ENCODE measurements at places on chromosomes 5 and 9.

- DNase-seq = peak; percentile 40
Observed at GRCh38 chr5:75510836-75511434, 494 bp downstream of the CERT1 start.

- DNase-seq = no peak
Observed at GRCh38 chr9:4538107-4538506, 47.8 kb downstream of the SLC1A1 start.

DNA sequence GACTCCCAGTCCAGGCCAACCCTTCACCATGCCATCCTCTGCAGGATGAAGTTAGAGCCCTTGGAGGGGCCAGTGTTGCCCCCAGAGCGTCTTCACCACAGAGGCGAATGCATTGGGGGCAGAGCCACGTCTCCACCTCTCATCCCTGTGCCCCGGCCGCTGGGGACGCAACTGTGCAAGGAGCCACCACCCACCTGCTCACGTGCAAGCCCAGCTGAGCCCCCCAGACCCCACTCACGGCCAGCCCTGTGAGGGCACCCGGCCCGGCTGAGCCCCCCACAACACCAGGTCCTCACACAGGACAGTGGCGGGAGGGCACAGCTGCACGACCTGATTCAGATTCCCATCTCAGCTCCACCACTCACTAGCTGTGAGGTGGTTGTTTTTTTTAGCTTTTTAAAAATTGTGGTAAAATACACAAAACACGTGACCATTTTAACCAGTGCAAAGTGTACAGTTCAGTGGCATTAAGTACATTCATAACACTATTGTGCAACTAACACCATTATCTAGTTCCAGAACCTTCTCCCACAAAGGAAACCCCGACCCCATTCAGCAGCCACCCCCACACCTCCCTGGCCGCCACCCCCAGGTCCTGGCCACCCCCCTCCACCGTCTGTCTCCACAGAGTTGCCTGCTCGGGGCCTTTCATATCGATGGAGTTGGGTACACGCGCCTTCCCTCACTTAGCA, 33.5 kb upstream of the UBAC1 start:
- DNase-seq = peak; percentile 18

DNA sequence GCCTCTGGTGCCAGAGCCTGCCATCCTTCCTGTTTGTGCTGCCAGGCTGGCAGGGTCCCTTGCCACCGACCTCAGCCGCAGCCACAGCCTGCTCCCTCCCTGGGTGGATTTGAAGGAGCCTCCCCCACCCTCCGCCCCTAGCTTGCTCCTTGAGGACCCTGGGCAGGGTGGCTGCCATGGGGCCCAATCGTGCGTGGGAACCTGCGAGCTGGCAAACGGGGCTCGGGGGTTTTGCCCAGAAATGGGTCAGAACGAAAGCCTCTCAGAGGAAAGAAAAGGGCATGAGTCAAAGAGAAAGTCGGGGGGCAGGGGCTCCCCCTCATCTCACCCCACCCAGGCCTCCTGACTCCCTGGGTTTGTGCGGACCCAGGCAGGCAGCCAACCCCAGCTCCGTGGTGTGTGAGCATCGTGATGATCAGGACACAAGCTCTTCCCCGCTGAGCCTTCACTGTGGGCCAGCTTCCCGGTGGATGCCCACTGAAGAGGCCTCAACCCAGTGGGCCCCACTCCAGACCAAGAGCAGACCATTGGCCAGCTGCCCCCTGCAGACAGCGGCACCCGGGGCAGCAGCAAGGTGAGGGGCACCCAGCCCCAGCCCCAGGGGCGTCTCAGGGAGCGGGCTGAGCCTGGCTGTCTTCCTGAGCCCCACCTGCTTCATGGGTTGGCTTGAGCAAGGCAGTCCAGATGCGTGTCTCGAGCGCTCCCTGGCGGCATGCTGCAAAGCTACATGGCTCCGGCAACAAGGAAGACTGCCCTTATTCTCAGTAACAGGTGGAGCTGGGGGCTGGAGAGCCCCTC, 3.0 kb upstream of the FUT7 start:
- DNase-seq = peak; percentile 83

DNA sequence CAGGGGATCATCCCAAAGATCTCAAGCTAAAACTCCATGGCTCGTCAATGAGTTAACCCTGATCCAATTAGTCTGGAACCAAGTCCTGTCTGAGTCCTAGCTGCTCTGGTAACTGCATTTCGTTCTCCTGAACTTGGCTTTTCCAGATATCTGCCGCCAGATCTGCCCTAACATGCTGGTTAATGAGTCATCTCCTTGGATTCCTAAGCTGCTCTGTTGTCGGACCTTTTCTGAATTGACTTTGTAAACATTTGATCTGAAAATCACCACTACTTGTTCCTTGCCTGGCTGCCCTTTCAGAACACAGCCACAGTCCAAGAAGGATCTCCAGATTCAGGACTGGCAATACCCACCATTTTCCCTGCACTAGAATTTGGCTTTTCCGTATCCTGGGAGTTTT, 473.0 kb downstream of the ZSWIM6 start:
- DNase-seq = no peak

- no peak for DNase-seq
Observed at GRCh38 chr9:125992557-125992956, 245.4 kb downstream of the PBX3 start.

GRCh38 chr9:105117234-105117633, 127.2 kb upstream of the SLC44A1 start:
- DNase-seq = no peak

- DNase-seq = no peak
Observed at GRCh38 chr5:72510610-72511181, 3.5 kb upstream of the ZNF366 start.

DNA sequence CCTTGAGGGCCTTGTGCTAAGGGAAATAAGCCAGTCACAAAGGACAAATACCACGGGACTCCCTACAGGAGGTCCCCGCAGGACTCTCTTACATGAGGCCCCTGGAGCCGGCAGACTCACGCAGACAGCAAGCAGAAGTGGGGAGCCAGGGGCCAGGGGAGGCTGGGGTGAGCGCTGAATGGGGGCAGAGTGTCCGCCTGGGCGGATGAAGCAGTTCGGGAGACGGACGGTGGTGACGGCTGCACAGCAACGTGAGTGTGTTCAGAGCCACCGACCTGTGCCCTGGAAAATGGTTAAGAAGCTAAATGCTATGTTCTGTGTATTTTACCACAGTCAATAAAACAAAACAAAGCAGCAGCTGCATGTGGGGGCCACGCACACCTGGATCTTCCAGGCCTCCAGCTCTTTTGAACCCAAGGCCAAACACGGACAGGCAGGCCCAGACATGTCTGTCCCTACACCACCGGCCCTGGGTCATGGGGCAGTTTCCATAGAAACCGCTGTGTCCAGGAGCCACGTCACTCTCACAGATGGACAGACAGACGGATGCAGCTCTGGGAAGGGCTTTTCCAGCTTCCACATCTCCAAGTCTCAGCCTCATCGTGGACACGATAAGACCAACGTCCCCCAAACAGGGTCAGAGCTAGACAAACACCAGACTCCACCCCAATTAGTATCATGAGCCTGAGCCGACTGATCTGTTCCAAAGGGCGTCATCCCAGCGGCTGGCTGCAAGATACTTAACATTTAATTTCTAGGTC, 103.9 kb downstream of the VAV2 start:
- no peak for DNase-seq

- DNase-seq = no peak
Observed at GRCh38 chr5:178392386-178392785, 159.8 kb upstream of the PHYKPL start.

DNA sequence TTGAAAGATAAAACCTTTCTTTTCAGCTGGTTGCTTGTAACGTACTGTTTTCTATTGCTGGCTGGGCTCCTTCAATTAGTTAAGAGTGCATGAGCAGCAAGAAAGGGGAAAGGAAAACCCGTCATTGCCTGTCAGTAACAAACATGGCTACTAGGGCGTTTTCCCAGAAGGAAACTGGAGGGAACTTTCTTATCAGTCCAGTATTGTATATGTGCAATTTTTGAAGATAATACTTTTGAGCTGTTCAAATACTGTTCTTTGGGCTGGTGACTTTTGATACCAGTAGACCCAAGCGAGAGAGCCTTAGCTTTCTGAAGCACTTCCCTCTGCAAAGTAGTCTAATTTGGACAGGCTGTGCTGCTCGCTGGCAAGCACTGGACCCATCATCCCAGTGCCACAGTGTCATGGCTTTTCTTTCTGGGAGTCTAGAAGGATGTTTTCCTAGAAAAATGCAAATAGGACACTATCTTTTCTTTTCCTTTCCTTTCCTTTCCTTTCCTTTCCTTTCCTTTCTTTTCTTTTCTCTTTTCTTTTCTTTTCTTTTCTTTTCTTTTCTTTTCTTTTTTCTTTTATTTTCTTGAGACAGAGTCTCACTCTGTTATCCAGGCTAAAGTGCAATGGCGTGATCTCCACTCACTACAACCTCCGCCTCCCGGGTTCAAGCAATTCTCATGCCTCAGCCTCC, 149.9 kb upstream of the SMIM23 start:
- DNase-seq = no peak

DNA sequence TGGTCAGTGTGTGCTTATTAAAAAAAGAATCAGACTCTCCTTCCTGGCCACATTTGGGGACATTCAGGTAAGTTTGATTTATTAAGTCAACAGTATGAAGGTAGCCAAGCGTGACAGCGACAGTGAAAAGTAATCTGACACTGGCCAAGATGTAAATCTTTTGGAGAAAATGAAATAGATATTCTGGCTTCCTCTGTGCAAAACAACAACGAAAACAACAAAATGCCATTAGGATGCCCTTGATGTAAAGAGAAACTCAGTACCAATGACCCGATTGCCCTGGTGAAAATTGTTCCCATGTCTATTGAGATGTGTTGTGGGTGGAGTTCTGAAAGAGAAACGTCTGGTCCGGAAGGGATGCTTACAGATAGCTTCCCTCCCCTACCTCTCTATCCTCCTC, 267.8 kb downstream of the MAT2B start:
- DNase-seq = no peak

GRCh38 chr5:57002959-57003485, 51.1 kb upstream of the MIER3 start:
- no peak for DNase-seq

DNA sequence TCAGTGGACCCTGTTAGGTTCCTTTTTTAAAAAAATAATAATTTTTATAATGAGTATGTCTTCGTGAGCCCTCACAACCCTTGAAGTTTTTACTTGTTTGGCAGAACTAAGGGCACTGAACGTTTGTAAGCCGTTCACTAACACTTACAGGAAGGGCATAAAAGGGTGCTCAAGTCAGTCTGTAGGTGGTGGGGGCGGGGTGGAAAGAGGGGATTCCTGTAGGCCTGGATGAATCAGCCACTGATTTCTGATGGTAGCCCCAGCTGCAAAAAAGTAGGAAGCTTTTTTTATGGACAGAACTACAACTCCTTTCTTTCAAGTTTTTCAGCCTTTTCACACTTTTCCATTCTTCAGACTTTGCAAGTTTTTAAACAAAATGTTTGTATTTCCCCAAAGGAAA, 35.8 kb downstream of the PIK3R1 start:
- no peak for DNase-seq

GRCh38 chr5:143244000-143244736, 159.3 kb downstream of the NR3C1 start:
- no peak for DNase-seq

DNA sequence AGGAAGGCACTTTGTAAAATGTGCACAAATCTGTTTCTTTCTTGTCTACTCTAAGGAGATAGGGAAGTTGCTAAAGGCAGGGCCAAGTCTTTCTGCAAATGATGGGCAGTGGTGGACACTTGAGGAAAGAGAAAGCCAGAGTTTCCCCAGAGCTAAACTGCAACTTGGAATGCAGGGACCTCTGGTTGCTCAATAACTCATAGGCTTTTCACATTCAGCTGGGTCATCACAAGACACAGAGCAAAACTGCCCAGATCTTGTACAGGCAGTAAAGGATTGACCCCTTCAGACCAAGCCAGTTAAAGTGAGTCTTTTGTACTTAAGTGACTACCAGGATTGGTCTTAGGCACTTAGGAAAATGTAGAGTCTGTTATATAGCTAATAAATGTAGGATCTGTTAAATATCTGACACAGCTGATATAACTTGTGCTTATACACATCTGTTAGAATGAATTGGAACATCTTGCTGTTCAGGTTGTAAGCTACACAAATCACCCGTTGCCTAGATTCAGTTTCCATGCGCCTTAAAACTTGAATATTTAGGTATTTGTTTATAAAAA, 13.5 kb upstream of the AGXT2 start:
- no peak for DNase-seq

DNA sequence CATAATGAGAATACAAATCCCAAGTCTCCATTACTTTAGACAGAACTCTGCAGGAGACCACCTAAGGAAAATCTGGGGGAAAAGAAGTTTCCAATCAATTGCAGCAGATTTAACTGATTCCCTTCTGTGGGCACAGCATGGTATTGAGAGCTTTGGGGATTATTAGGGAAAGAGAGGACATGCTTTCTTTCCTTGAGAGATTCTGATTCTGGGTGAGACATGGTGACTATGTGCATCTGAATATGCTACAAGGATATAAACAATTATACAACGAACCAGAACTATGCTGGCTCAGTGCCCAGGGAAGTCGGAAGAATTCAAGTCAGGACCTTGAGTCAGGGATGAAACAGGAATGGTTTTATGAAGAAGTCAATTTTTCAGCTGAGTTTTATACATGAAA, 183.7 kb downstream of the PDE4D start:
- DNase-seq = no peak

GRCh38 chr9:124126648-124127646, 115.4 kb downstream of the LHX2 start:
- DNase-seq = peak; percentile 51

- no peak for DNase-seq
Observed at GRCh38 chr5:8788246-8788645, 757.6 kb downstream of the SEMA5A start.

DNA sequence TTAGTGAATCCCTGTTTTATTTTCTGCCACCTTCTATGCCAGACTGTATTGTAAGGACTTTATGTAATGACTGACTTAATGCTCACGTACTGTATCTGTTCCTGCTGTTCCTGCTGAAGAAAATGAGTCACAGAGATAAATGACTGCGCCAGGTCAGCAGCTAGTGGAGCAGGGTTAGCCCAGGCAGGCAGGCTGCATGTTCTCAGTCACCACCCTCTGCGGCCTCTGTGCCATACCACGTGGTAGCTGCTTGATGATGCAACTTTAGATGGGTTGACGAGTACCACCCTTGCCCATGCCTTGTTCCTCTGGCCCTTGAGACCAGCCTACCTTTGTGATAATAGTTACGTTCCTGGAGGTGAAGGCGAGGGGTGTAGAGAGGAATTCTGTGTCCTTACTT, 161.9 kb downstream of the TRIO start:
- DNase-seq = no peak

GRCh38 chr9:101325053-101325452, 59.8 kb downstream of the BAAT start:
- no peak for DNase-seq

- DNase-seq = no peak
Observed at GRCh38 chr9:76022317-76022716, 131.8 kb downstream of the PCSK5 start.
